ENCODE measurements at places on chromosomes 6 and 20.
A peak's percentile ranks its signal among the peaks of the same experiment; 100 is the strongest.

- DNase-seq: no peak
These were observed 6.1 kb downstream of the RPL10A start for GRCh38 chr6:35474131-35474941.

DNA sequence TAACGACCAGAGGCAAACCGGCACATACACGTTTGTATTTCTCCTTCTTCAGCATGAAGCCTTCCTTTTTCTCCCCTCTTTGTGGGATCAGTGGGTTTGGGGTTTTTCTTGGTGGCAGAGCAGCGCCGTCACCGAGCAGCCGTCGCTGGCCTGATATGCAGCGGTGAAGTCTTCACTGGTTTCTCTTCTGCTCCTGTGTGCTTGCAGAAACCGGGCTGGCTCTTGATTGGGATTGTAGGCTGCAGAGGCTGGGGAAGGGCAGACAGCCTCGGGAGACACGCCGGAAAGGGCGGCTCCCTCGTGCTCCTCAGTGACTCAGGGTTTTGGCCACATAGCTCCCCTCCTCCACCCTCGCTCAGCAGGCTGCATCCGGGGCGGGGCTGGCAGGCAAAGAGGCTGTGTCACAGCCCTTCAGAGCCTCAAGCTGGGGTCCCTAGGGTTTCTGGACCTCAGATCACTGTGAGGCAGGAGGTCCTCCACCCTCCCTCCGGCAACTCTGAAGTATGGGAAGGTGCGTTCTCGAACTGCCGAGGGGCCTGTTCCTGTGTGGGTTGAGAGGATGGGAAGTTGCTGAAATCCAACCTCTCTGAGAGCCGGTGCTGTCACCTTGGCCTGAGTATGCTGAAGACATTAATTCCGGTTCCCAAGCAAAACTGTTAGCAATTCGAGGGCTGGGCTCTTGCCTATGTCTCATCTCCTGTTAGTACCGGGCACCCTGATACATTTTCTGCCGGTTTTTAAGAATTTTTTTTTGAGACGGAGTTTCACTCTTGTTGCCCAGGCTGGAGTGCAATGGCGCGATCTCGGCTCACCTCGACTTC lies 24.2 kb downstream of the NQO2 start:
- DNase-seq: peak; percentile 87

DNA sequence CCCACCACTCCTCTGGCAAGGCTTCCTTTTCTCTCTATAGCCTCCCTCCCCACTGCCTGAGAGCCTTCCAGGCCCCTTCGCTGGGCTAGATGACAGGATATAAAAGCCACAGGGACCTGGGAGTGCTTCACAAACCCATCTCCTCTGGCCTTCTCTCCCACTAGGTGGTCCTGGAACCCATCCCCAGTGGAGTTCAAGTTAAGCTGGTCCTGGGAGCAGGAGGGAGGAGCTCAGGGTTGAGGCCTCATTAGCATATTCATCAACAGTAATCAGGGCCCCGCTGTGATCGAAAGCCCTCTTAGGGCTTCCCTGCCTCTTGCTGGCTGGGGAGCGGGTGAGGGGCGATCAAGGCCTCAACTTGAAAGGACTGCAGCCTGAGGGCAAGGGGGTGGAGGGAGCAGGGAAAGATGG lies 9.1 kb downstream of the EBF4 start:
- DNase-seq: no peak

- DNase-seq: no peak
These were observed 40.9 kb downstream of the CDKAL1 start for GRCh38 chr6:20575125-20575524.

GRCh38 chr20:57408131-57408530 lies 16.9 kb downstream of the RBM38 start:
- no peak for DNase-seq

DNA sequence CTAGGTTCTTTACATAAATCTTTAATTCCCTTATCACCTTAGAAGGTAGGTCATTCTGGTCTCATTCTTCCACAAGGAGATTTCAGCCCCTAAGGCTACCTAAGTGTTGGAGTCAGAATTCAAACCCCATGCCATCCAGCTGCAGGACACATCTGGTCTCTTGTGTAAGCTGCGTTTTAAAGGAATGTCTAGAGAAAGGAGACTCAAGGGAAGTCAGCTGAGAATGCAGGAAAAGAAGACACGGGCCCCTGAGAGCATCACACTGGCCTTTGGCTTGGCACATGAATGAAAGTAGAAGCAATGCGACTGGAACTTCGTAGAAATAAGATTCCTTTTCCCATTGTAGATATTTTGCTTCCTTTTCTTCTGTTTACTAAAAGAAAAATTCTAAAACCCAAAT lies 76.7 kb upstream of the SYNJ2 start:
- no peak for DNase-seq

DNA sequence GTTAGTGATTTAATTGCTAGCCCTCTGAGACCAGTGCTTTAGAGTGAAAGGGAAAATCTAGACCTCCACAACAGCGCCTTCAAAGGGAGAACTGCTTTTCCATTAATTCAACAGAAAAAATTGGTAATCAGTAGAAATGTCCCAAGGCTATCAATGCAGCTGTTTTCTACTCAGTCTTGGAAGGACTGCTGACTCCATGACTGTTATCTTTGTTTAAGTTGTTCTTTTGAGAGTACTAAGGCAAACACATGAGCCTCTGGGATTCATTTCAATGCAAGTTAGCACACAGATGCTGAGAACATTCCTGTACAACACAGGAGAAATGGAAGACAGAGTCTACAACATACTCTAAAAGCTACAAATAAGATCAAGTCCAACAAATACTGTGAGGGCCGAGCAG lies 301.7 kb upstream of the PTCHD4 start:
- no peak for DNase-seq

GRCh38 chr20:46375771-46376170 lies 30.6 kb downstream of the ELMO2 start:
- DNase-seq: no peak

DNA sequence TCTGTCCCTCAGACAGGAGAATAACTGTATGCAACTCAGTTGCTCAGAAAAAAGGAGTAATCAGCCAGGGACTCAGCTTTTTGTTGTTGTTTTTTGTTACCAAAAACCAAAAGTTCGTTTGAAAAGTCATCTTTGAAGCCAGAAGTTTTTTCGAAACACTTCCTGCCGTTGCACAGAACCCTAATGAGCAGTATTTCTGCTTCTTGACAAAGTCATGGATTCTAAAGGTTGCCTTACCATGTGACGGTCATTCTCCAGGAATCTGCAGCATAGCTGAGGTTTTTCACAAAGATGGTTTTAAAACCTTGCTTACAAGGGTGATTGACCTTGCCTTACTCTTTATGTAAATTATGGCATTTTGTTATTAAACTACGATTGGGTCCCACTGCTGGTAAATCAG lies 1.9 kb downstream of the RAB32 start:
- no peak for DNase-seq

- DNase-seq: no peak
These were observed 155.3 kb upstream of the MAFB start for GRCh38 chr20:40844332-40844731.

DNA sequence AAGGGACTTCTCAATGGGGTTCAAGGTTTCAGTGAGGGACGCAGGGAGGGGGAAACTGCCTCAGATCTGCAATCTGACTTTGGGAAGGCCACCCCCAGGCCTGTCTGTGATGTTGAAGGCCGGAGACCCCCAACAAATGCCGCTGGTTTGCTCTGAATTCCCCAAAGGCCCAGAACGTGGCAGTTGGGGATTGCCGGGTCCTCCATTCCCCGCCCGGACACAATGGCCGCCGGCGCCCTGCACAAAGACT lies 326 bp upstream of the BCL2L1 start:
- no peak for DNase-seq

DNA sequence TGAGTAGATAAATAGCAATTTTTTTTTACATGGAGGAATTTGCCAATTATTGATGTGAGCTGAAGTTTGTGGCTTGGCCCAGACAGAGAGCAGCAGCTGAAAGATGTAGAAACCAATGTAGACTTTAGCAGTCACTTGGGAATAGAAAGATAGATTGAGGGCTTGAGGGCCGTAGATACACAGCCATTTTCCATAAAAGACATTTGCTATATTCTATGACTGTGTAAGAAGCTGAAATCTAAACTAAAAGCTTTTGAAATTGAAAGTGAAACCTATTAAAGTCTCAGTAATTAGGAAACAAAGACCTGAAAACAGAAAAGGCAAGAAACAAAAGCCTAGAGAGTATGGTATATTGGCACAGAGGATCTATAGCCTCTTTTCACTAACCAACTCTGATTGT lies 332.7 kb downstream of the CENPW start:
- DNase-seq: no peak

DNA sequence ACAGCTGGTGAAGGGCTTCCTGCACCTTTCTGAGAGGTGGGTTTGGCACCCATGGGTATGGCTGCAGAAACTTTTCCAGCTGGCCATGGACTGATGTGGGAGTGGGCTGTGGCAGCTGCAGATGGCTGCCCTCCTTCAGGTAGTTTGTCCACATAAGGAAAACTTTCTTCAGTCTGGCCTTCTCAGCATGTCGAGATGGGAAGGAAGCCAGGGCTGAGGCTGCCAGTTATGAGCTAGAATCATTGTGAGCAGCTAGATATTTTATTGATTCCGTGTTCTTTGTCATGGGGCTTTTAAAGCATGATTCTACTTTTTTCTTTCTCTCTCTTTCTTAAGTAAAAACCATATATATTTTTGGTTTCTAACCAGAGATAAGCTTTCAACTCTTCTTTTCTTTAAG lies 16.6 kb downstream of the NKX2-4 start:
- DNase-seq: no peak

GRCh38 chr6:129194306-129194941 lies 311.5 kb downstream of the LAMA2 start:
- DNase-seq: no peak

DNA sequence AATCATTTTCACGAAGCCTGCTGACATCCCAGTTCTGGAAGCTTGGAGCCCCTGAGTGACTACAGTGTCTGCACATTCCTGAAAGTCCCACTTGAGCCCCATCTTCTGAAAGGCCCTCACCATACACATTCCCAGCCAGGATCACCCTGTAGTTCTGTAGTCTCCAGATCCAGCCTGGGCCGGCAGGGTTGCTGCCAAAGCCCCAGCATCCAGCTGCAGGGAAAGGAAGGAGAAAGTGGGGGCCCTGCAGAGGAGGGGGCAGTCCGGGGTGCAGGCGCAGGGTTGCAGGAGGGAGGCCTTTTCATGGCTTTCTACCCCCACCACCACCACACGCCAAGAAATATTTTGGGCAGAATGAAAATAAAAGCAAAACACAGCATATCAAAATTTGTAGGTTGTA lies 26.0 kb downstream of the MDFI start:
- DNase-seq: no peak

- DNase-seq: no peak
These were observed 25.1 kb downstream of the IL20RA start for GRCh38 chr6:137019476-137020272.

- no peak for DNase-seq
These were observed 193.4 kb downstream of the BACH2 start for GRCh38 chr6:90103056-90103800.

DNA sequence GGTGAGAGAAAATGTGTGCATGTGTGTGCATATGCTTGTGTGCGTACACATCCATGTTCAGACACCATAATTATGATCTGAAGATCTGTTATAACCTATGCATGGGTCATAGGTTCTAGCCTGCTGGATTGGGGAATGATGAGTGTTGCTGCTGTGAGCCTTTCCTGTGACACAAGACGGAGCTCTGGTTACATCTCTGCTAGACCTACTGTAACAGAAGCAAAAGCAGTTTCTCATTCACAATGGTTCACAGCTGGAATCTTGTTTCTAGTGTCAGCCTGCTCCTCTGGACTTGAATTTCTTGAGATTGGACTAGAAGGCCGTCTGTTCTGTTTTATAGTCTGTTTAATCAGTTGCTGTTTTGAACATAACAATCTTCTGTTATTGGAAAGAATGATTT lies 40.1 kb downstream of the DEFB114 start:
- no peak for DNase-seq

DNA sequence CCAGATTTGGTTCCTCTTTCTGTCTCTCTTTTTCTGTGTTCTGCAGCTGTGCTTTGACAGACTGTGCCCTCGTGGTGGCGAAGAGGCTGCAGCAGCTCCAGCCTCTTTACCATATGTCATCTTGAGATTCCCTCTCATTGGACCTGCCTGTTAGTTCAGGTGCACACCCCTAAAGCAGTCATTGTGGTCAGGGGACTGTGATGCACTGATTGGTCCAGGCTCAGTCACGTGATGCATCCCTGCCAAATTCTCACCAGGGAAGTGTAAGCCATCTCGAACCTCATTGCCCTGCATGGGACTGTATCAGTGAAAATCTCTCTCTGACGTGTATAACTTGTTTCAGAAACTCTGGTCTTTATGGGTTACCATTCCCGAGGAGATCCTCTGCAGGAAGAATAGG lies 160.3 kb downstream of the EYA2 start:
- no peak for DNase-seq

DNA sequence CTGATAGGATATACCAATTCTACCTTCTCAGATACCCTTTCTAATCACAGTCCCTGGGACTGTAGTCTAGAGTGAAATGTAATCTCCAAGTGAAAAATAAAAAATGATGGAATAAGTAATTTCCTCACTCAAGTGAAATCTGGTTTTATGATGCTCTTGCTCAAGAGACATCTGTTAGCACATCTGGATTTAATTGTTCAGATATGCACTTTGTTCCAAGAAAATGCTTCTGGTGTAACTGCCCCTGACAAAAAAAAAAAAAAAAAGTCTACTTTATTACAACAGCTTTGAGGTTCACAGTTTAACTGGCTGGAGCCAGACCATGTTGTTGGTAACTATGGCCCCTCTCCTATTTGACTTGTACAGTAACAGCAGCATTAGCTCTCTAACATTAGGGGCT lies 251.8 kb downstream of the BTBD9 start:
- DNase-seq: no peak

DNA sequence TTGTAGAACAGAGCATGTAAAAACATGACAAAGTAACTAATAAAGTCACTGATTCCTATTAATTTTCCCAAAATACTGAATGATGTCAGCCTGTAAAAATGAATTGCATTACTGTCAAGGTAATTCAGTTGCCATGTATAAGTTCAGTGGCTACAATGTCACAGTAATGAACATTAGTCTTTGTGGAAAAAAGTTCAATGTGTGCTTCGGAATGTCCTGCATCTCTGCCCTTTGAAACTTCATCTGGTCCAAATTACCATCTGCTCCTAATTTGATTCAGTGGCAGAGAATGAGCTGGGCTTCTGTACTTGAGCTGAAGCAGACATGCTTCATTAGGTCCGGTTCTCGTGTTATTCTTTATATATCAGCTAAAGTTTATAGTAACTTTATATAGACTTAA lies 567.4 kb downstream of the COL12A1 start:
- no peak for DNase-seq

DNA sequence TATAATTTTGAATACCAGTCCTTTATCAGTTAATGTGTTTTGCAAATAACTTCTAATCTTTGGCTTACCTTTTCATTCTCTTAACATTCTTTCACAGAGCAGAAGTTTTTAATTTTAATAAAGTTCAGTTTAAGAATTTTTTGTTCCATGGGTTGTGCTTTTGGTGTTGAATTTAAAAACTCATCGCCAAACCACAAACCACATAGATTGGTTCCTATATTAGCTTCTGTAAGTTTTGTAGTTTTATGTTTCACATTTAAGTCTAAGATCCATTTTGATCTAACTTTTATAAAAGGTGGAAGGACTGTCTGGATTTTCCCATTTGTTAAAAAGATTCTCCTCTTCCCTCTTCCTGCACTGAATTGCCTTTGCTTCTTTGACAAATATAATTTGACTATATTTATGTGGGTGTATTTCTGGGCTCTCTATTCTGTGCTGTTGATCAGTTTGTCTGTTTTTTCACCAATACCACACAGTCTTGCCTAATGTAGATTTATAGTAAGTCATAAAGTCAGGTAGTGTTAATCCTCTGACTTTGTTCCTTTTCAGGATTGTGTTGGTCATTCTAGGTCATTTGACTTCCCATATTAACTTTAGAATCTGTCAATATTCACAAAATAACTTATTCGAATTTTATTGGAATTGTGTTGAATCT lies 17.5 kb upstream of the SDCBP2 start:
- no peak for DNase-seq
